ENCODE measurements at places on chromosomes 16 and 17.

DNA sequence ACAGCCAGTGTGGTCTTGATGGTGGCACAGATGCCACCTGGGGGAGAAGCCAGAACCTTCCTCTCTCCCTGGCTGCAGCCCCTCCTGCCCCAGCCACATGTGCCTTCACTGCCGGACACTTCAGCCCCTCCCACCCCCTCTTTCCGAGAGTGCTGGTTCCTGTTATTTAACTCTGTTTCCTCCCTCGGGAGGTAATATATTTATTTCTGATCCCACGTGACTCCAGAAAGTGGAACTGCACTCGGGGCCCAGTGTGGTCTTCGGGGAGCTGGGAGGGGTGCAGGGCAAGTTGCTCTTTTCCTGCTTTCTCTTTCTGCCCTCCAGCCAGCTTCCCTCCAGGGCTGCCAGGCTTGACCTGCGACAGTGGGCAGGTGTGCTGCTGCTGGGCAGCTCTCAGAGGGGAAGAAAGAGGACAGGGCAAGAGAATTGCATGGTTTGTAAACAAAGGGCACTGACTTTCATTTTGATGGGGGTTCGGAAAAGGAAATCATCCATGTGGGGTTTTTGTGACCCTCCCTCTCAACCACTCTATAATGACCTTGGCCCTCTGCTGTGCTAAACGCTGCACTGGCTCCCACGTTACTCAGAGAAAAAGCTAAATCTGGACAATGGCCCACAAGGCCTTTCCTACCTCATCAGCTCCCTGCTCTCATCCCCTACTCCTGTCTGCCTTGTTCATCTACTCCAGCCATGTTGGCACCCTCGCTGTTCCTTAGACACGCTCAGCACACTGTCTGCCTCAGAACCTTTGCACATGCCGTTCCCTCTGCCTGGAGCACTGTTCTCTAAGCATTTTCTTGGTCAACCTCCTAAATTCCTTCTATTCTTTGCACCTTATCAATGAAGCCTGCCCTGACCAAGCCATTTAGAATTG, 8.2 kb upstream of the CIITA start:
- DNase-seq = no peak

- DNase-seq = no peak
Measured at GRCh38 chr16:58506241-58507194, 6.6 kb downstream of the NDRG4 start.

DNA sequence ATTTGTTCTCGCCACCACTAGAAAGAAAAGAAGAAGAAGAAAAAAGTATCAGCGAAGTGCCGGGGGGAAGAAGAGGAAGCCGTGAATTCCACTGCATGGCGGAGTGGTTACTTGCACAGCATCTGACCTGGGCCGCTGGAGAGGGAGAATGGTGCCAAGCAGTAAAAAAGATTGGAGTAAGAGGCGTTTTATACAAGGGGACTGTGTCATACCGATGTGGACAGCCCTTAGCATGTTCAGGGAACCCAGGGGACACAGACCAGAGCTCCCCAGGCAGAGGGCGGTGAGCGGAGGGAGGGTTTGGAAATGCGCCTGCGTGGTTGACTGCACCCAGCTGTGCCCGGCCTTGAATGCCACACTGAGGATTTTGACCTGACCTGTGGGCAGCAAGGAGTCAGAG, 52.8 kb downstream of the PLXDC1 start:
- DNase-seq = no peak

GRCh38 chr16:29763326-29763725, 14.7 kb upstream of the ZG16 start:
- no peak for DNase-seq

- DNase-seq = no peak
Measured at GRCh38 chr16:50153596-50154419, 702 bp downstream of the TENT4B start.

GRCh38 chr16:10787304-10787703, 31.3 kb downstream of the TVP23A start:
- no peak for DNase-seq

Data from hematopoietic multipotent progenitor cell treated with erythropoietin and hydrocortisone succinate and interleukin-3 and kit ligand, for 17 days (in vitro differentiated cells).